ENCODE measurements at places on chromosomes 5 and 9. TPM values are rescaled to one million over a fixed set of nuclear protein-coding genes. Genes with fewer than 3 reads are reported as not detected.

GRCh38 chr9:129278391-129279237 is 100.6 kb upstream of the IER5L start:
- DNase-seq = no peak

DNA sequence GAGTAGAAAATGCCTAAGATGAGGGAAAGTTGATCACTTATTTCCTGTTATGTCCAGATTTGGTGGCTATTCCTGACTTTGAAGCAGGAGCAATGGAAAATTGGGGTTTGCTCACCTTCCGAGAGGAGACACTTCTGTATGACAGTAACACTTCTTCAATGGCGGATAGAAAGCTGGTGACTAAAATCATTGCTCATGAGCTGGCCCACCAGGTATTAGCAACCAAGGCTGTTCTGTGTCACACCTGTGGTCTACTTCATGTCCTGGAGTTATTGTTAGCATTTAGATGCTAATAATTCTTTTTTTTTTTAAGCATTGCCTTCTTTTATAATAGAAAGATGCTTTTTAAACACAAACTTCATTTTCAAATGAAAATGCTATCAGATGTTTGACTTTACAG is 57.9 kb downstream of the LNPEP start:
- DNase-seq = no peak

GRCh38 chr9:99870126-99870525 is 36.3 kb upstream of the STX17 start:
- no peak for DNase-seq

GRCh38 chr5:67996596-67996995 is 219.0 kb upstream of the PIK3R1 start:
- DNase-seq = no peak

GRCh38 chr5:775961-776861 is 8.3 kb downstream of the ZDHHC11B start:
- no peak for DNase-seq

DNA sequence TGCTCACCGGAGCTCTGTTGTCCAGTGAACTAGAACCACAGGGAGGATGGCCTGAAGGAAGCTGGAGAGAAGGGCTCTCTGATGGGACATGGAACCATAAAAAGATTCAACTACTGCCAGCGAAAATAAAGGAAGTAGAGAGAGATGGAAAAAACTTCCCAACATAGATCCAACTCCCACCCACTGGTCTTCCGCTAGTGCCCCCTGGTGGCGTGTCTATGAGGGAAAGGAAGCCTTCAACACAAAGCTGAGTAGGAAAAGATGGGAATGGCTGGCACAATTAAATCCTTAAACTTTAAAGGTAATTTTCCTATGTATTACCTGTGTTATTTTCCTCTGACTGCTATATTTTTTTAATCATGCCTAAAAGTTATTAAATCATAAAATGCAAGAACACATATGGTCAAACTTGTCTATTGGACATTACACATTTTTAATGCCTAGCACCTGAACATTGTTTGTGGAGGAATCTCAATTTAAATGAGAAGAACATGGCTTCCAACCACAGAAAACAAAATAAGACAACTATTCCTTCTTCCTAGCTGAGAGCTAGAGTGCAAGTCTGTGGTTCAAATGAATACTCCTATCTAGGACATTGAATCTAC is 51.5 kb downstream of the CEP120 start:
- no peak for DNase-seq

- DNase-seq = peak; percentile 98
Measured at GRCh38 chr5:139341689-139342422, at the start of gene PAIP2. Gene PAIP2 (plus strand): TSS chr5:139341854. CDS start chr5:139363785, 21,931 bp downstream.

GRCh38 chr5:140569197-140569596 is 4.6 kb downstream of the SLC35A4 start:
- no peak for DNase-seq

DNA sequence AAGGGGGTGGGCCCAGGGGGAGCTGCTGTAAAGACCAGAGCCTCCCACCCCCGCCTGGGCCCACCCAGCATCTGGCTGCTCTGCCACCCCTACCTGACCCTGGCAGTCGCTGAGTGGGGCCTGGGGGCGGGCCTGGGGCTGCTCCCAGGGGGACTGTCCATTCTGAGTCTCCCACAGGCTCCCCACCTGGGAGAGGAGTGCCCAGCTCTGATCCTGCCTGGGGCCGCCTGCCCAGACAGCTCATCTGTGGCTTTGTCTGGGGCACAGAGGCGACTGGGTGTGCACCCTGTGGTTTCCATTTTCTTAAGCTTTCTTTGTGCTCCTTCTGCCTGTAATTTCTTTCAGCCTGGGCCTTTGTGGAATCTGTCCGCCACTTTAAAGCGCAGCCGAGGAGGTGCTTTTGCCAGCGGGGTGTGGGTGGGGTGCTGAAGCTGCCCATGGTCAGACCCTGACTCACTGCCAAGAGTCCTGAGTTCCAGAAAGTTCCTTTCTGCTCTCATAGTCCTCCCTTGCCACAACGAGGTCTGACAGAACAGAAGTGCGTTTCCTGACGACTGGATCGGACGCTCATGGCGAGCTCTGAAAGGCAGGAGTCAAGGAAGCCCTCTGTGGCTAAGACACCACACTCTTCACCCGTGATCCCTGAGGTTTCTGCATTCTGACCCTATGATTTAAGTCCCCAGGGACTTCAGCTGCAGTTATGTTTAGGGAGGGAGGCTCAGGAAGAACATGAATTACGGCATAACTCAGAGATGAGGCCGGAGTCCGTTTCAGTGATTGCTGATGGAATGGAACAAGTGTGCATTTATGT is 225.0 kb downstream of the FANCC start:
- peak; percentile 20 for DNase-seq

DNA sequence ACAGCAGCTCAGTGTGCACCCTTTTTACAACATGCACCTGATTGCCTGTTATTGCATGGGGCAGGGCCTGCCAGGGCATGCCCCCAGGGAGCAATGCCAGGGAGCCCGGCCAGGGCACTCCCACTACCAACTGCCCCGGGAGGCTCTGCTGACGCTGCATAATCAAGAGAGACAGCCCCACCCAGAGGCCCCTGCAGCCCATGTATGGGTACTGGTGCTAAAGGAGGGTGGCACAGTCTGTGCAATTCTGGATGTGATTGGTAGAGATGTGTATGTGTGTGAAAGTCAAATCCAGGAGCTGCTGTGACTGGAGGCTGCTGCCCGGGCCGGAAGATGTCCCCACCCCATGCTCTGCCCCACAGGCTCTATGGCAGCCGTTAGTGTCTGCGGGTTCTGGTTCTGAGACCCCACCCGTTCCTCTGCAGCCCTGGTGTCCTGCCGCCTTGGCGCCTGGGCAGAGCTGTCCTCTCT is 3.9 kb upstream of the NEURL1B start:
- DNase-seq = no peak

- DNase-seq = no peak
Measured at GRCh38 chr9:77765781-77766259, 117.7 kb upstream of the GNA14 start.

GRCh38 chr5:59065554-59065953 is 482.7 kb downstream of the RAB3C start:
- no peak for DNase-seq

DNA sequence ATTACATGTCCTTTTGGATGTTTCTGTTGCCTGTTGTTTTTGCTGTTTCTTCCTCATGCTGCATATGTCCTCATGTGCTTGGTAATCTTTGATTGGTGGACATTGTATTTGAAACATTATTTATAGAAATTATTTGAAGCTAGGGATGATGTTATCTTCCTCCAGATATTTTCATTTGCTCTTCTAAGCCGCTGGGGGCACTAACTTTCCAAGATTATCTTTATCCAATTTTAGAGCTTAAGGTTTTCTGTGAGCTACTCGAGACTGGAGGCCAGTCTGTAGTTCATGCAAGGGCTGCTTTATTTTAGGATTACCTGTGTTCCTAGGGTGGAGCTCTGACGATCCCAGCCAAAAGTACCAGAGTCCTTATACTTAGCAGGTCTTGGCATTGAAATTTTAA is 40.9 kb downstream of the STX17 start:
- no peak for DNase-seq

Gene KIAA1191
- 114 TPM for polyA plus RNA-seq

Gene ZNF883
- polyA plus RNA-seq = 0.15 TPM

Gene TAF11L14
- not detected for polyA plus RNA-seq

Gene TAF1L
- polyA plus RNA-seq = not detected

Gene CDO1
- 1.1 TPM for polyA plus RNA-seq
